ENCODE measurements at places on chromosomes 5 and 9. TPM values are rescaled to one million over a fixed set of nuclear protein-coding genes. Genes with fewer than 3 reads are reported as not detected.

DNA sequence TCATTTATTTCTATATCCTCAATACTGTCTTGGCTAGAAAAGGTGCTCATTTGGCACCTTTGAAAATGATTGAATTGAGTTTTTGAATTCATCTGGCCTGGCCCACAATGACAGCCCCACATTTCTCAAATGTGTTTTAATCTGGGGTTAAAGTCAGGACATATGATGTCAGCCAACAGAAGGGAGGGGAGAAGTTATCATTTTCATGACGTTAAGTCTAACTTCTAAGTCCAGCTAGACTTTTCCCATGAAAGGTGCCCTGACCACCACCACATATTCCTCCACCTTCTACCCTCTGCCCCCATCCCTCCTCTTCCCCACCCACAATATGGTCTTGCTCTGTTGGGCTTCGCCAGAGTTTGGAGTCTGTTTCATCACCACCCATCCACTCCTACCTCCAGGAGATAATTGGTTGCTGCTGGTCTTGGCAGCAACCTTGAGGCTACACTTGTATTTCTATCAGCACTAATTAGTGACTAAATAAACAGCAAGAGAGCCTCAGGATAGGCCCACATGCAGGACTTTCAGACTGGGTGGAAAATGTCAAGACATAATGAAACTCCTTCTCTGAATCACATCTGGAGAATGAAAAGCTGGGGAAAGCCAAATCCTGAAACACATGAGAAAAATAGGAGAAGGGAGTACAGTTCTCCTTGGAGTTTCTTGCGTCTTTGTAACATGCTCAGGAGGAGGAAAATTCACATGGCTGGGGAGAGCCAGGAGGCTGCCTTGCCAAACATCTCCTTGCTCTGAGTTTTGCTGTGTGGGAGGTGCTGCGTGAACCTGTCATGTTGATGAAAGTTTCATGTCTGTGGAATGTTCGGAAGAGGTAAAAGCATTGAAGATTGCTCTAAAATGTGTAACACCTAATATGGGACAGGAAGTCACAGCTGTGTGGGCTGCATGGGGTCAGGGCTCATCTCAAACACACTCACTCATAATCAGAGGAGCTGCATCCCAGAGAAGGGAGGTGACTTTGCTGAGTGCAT, 544.7 kb upstream of the KLF4 start:
- DNase-seq, result no peak

GRCh38 chr5:168609806-168610482, 30.8 kb upstream of the PANK3 start:
- DNase-seq, result no peak

DNA sequence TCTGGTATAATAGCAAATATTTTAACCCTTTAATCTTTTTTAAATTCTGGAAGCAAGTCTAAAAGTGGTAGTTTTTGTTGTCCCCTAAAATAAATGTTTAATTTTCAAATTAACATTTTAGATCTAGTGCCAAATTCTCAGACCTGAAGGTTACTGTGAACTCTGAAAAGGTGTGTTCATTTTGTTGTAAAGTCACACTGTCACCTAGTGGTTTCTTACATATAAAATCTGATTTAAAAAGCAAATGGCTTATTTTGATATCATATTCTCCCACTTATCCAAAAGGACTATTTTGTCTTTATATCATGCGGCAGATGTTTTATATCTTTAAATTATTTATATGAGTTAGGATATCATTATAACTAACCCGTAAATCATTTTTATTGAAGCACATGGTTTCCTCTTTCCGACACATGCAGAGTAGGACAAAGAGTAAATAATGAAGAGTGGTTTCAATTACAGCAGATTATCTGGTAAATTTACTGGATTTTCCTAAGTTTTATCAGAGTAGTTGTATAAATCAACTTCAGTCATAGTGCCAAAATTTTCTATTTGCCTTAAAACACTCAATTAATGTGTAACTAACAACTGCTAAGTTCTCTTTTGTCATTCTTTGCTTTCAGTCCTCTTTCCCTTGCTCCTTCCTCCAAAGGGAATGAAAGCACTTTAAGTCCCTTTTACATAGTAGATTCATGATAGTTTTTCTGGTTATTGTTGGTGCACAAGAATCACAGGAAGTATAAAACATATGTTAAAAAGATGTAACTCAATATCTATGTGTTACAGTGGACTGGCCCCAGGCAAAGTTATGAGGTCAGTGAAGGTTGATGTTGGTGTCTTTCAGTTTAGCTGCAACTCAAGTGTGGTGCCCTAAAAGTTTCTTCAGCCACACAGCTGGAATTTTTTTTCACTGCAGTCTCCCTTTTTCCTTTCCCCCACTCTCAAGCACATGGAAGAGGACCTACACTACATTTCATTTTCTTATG, 189.6 kb downstream of the COX7C start:
- DNase-seq, result no peak

FAM221B gene
- polyA plus RNA-seq, result 0.08 TPM

- DNase-seq, result no peak
Measured at GRCh38 chr9:94768766-94769165, 42.3 kb downstream of the AOPEP start.

DNA sequence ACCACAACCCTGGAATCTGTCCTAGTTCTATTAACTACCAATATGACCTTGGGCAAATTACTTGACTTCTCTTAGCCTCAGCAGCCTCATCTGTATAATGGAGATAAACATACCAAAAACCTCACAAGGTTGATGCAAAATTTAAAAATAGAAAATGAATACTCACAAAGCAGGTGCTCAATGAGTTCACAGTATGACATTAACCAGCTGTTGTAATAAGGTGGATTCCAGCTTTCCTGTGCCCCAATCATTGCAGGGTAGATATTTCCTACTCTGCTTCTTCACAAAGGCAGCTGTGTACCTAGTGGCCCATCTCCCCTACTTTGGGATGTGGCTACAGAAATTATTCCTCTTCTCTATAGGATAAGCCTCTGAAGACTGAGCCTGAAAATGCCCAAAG, 8.8 kb downstream of the HTR4 start:
- DNase-seq, result no peak

ARL14EPL gene
- polyA plus RNA-seq, result not detected

GNA14 gene
- polyA plus RNA-seq, result 18.5 TPM

DNA sequence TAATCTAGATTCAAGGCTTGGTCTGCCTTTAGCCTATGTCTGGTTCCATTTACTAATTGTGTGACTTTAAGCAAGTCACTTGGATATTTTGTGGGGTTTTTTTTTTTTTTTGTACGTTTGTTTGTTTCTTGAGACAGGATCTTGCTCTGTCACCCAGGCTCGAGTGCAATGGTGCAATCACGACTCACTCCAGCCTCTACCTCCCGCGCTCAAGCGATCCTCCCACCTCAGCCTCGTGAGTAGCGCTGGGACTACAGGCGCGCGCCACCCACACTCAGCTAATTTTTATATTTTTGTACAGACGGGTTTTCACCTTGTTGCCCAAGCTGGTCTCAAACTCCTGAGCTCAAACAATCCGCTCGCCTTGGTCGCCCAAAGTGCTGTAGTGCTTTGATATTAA, 1.1 kb upstream of the PFDN1 start:
- no peak for DNase-seq

DNA sequence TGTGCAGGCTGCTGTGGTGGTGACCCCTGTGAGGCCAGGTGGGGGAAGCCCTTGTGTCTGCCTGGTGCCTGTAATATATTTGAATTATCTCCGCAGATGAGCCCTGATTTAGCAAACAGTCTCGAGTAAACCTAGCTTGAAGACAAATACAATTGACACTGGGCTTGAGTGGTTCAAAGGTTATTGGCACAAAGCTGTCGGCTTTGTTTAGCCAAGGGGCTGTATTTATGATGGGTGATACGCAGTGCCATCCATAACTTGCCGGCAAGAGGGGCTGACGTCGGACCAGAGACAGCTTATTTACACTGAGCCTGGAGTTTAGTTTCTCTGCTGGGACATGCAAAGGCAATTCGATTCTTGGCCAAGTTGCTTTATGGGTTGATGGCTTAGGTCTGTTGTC, 20.0 kb upstream of the PITX1 start:
- no peak for DNase-seq

CCDC187 gene
- polyA plus RNA-seq, result 2.4 TPM

EMB gene
- 3.7 TPM for polyA plus RNA-seq

FBP2 gene
- polyA plus RNA-seq, result not detected

GRCh38 chr9:114397848-114398605, 10.2 kb upstream of the AKNA start:
- no peak for DNase-seq

DNA sequence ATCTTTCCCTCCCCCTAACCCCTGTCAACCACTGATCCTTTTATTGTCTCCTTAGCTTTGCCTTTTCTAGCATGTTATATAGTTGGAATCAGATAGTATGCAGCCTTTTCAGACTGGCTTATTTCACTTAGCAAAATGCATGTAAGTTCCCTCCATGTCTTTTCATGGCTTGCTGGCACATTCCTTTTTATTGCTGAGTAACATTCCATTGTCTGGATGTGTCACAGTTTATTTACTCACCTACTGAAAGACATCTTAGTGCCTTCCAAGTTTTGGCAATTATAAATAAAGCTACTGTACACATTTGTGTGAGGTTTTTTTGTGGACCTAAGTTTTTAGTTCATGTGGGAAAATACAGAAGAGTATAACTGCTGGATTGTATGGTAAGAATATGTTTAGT, 230.1 kb downstream of the PBX3 start:
- DNase-seq, result no peak

DNA sequence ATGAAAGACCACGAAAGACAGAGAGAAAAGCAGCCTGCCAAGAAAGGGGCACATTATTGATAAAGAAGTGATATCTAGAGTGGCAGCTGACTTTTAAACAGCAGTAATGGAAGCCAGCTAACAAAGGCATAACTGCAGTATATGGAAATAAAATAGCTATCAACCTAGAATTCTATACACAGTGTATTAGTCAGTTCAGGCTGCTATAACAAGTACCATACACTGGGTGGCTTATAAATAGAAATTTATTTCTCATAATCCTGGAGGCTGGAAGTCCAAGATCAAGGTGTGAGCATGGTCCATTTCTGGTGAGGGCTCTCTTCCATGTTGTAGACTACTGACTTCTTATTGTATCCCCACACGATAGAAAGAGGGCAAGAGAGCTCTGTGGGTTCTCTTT, 109.8 kb downstream of the DEPDC1B start:
- no peak for DNase-seq

DNA sequence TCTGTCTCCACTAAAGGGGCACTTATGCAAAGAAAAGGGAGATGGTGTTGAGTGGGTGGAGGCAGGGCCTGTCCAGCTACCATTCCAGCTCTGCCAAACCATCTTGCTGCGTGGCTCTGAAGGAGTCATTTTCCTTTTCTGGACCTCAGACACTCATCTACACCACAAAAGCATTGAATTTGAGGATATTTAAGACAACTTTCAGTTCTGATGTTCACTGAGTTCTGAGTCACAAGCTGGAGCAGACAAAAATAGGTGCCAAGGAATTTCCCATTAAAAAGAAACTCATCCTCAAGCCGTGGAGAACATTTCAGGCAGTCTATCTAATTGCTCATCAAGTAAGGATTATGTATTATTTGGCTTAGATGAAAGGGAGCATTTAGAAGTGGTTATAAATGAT, 195.0 kb upstream of the TBC1D2 start:
- no peak for DNase-seq

DNA sequence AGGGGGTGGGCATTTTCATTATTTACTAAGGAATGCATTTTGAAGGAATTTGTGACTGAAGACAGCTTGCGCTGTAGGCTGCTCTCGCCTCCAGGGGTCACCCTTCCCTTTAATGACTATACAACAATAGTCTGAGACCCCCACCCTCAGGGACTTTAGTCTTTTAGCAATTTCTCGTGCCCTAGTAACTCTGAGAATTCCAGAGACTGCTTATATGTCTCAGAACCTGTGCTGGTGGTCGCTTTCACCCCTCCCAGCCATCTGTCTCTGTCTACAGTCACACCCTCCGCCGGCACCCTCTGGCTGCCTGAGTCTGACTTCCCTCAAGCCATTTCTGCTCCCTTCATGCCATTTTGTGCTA, 671.4 kb downstream of the NR2F1-AS1 start:
- no peak for DNase-seq

BTNL3 gene
- polyA plus RNA-seq, result 0.31 TPM

FEM1C gene
- 21.9 TPM for polyA plus RNA-seq

ANKRD18A gene
- 3.5 TPM for polyA plus RNA-seq

DNA sequence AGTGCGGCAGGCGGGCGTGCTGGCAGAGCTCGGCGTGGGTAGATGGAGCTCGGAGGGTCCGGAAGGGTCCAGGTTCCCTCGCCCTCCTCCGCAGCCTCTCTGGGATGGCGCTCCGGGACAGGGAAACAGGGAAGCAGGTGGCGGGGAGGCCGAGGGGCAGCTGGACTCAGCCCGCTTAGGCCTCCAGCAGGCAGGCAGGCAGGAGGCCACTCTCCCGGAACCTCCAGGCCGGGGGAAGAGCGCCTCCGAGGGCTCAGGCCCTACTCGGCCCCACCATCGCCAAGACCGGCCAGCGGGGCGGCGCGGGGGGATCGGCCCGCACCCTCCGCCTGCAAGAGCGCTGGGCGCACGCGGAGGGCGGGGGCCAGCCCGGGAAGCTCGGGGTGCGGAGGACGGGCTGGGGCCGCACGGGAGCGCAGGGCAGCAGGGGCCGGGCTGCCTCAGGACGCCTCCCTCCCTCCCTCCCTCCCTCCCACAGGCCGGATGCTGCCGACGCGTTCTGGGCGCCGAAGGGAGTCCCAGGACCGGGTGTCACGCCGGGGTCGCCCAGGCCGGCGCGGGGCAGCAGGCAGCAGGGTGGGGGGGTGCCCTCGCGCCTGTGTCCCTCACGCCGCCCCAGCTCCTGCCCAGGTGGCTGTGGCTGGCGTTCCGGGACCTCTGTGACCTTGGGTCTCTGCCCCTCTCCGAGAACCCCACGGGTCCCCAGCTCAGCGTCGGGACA, 977 bp downstream of the MGAT4B start:
- DNase-seq, result no peak

DNA sequence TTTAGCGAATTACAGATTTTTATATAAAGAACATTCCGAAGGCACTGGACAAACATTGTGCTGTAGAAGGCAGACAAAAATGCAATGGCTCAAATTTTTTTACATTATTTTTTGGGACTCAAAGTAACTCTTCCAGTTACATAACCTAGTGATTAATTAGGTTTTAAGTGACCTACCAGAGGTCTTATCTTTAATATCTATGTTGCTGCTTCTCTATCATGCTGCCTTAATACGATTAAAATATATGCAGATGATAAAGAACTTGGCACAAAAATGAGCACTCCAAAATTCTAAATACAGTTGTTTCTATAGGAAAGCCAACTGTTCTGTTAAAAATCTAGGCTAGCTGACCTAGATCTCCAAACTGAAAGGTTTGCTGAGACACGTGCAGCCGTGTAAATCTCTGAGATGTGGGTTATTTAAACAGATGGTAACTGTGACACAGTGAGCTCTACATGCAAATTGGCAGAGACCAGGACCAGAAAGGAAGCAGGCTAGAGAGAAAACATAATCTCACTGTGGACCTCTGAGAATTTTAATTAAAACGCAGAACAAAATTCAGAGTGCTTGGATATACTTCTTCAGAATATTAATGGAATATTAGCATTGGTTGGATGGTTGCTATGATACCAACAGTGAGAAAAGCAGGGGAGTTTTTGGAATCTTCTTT, 56.2 kb downstream of the CAMK4 start:
- DNase-seq, result no peak

GRCh38 chr9:128163027-128163515, 3.0 kb downstream of the BBLN start:
- no peak for DNase-seq
